ENCODE measurements at places on chromosomes 7 and 10.

DNA sequence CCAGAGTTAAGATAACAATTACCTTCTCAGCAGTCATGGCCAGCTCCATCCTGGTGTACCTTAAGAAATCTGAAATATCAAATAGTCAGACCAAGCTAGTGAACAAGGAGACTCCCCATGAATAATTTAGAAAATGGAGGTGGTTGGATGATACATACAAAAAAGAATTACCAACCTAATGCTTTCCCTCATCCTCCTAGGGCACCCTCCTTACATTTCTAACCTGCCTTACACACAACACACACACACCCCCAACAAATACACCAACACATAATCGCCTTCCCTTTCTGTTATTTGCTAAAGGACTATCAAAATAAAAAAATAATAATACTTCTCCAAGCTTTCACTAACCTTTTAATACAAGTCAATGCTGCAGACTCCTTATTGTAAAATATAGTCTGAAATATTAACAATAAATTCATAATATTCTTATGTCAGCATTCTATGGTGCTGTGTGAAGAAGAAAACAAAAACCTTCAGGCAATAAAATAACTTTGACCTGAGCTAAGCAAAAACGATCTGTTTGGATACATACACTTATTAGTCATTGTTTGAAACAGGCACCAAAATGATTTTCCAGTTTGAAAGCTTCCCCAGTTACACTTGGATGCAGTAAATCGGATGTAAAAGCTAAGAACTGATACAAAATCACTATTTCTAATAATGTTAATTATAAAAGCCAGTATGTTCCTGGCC, 3.4 kb downstream of the TWIST1 start:
- no peak for DNase-seq

GRCh38 chr7:134502463-134503371, 24.6 kb upstream of the AKR1B10 start:
- no peak for DNase-seq

DNA sequence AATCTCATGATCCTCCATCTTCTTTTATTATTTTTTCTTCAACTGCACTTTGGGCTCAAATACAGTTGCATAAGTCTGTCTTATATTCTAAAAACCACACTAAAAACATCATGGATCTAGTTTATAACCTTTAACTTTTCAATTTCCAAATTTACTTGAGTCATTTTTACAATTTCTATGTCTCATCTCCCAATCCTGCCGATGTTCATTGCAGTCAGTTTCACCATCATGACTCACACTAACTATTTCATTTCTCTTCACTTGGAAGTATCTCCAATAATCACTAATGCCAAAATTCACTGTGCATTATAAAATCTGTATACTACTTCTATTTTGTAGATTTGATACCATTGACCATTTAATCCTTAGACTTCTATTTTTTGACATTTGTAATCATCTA, 806.9 kb upstream of the SORCS1 start:
- no peak for DNase-seq

DNA sequence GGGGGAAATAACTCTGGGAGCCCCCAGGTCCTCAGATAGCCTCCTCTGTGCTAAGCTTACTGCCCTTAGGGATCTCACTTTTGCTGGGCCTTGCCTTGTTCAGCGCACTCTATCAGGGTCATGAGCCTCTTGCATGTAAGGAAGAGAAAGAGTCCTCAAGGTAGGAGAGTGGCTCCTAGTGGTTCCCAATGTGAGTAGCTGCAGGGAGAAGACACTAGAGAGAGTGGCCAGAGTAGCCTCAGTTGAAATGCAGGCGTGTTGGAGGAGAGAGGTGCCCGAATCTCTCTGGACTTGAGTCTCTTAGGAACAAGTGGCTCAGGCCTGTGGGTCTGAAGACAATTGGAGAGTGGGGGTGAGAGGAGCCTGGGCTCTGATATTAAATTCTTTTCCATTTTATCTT, 94.3 kb upstream of the SORCS3 start:
- DNase-seq, result no peak

DNA sequence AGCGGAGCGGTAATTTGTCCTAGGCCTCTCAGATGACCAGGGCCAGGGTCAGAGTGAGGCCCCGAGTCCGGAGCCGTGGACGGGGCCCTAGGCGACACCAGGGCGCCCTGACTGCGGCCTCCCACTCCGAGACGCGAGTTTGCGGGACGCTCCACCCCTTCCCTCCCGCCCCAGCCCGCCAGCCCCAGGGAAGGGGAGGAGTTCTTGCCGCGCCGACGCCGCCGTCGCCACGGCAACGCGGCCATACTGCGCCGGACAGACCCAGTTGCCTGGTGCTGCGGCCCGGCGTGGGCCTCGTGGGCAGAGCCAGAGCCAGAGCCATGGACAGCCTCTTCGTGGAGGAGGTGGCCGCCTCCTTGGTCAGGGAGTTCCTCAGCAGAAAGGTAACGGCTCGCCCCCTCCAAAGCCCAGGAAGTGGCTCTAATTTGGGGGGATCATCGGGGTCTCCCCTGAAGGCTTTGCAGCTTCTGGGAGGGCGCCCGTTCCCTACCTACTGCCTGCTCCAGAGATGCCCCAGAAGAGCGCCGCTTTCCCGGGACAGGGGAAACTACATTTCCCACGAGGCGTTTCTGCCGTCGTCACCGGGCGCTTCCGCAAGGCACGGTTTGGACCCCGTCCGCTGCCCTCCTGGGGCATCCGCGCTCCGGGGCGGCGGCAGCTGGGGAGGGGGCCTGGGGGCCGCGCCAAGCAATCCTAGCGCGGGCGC, at the start of gene MINDY4:
Gene MINDY4, plus strand, starts transcription at position 244 of the 706 bp plus-strand sequence. Its CDS starts 77 bp downstream, at position 321.
- DNase-seq, result peak; percentile 65

GRCh38 chr10:79022565-79023230, 46.1 kb upstream of the ZMIZ1 start:
- DNase-seq, result no peak

DNA sequence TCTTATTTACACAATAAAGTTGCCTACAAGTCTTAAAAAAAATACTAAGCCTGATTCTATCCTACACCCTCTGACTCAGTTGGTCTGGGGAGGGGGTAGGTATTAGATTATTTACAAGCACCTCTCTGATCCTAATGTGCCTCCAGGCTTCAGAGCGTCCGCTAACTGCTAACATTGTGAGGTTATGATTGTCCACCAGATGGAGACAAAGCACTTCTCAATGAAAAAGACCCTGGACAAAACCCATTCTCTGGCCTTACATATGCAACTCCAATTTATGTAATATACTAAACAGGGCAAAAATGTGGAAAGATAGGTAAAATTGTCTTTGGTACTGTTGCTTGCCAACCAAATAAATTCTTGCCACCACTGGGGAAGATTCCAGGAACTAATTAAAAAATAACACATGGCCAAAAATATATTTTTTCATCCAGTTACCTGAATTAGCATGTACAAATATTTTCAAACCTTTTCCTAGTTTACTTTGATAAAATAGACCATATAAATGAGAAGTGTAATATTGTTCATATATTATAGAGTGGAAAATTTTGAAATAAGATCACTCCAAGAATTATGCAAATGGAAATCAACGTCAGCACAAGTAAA, 92.4 kb downstream of the KIF20B start:
- peak; percentile 50 for DNase-seq

- no peak for DNase-seq
Measured at GRCh38 chr7:110775046-110775445, 315.9 kb upstream of the LRRN3 start.

DNA sequence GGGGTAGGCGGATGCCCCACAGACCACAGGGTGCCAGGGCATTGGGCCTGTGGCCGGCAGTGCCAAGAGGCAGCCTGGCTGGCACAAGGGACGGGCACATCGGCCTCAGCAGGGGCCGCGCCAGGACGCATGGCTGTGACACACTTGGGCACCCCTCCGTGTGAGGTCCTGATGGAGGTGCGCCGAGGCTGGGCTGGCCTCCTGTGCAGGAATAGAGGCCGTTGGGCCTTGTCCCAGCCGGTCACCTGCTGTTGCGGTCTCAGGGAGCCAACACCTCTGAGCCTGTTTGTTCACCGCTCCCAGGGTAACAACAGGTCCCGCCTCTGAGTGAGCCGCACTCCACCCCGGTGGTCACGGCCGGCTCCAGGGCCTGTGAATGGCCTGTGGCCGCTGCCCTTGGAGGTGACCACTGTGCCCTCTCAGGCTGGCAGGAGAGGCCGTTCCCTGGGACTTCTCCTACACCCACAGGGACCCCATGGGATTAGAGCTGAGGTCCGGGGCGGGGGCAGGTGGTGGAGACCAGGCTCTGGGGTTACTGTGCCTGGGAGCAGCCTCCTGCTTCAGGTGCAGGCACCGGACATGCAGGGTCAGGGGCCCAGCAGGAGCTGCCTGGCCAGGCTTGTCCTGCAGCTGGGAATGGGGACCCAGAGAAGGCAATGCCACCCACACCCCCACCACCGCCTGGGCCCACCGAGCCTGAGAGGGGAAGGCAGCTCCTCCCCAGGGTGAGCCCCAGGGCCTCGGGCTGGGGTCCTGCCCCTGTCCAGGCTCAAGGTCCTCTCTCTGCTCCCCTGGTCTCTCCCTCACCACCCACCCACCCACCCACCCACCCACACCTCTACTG, 12.0 kb downstream of the PWWP2B start:
- DNase-seq, result no peak

DNA sequence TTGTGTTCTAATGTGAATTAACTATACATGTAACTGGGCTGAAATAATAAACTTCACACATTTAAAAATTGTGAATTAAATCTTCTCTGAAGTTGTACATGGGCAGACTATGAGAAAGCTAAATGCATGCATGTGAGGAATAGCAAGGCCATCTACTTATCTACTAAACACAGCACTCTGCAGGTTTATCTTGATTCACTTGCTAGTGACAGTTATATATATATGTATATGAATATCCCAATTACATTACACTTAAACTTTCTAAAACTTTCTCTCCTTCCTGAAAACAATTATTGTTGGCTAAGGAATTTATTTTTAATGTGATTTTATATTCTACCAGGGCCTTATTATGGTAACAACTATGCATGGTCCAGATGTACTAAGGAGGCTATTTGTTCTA, 5.1 kb upstream of the SP4 start:
- DNase-seq, result no peak

DNA sequence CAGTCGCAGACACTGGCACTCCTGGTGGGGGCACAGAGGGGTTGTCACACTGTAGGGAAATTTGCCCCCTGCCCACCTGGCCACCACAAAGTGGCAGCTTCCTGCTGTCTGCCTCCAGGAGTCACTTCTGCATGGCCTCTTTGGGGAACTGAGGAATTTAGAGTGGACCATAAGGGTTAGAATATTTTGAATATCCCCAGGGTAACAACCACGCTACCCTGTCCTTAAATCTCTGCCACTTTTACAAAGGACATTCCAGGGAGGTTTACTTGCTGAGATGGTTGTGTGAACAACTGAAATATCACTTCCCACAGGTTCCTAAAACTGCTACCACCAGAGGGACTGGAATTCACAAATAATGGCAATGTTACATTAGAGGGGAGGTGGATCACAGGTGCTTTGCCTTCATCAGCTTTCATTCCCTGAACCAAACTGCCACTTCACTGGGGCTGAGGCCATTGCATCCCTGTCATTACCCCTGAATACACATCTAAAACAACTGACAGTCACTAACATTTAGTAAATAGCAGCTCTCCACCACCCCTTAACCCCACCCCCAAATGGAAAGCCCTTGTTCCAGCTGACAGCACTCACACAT, 88.1 kb upstream of the IFRD1 start:
- no peak for DNase-seq

DNA sequence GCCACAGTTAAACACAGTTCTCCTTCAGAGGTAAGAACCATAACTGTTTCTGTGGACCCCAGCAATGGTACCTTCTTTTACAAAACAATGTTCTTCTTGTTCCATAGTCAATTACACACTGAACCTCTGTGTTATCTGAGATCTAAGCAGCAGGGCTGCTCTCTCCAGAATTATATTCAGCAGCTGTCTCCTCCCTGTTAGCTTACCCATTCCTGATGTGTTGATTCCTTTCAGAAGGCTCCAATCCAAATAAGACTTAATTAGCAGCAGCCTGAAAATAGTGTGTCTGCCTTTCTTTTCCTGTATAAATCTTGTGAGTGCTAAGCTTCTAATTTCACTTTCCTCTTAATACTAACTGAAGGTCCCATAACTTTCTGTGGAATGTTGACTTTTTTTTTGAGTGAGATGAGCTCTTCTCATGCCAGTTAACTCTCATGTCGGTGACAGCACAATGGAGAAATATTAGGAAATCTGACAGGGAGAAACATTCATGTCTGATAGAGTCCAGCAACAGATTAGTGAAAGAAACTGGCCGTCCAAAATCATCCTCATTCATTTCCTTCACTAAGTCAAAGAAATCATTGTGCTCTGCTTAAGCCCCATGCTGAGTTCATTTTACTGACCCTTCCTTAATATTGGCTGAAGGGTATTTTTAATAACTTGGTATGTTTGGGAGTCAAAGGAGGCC, 226.5 kb downstream of the PRKG1 start:
- no peak for DNase-seq

- DNase-seq, result no peak
Measured at GRCh38 chr7:81534996-81535395, 234.9 kb downstream of the HGF start.

- no peak for DNase-seq
Measured at GRCh38 chr7:118627467-118627866, 403.0 kb downstream of the ANKRD7 start.

DNA sequence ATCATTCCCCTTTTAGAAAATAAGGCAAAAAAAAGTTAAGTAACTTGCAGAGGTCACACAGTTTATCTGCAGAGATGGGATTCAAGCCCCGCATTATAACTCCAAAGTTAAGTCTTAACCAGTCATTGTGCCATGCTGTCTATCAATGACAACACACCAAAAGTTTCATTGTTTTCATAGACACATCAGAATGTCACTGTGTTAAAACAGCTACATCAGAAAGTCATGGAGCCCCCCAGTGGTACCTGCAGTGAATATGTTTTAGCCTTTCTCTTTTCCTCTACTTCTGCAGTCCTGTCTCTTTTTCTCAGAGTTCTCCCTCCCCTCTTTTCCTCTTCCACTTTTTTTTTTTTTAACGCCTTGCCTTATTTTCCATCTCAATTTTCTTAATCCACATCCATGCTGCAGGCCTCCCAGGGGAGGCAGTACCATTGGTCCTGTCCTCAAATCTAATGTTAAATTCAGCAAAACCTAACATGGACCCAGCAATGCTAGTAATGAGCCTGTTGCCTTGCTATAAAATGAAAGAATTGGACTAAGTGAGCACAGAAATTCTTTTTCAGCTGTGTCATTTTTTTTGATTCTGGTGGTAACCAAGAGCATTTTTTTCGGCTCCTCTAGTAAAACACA, 3.8 kb upstream of the NRCAM start:
- DNase-seq, result no peak

DNA sequence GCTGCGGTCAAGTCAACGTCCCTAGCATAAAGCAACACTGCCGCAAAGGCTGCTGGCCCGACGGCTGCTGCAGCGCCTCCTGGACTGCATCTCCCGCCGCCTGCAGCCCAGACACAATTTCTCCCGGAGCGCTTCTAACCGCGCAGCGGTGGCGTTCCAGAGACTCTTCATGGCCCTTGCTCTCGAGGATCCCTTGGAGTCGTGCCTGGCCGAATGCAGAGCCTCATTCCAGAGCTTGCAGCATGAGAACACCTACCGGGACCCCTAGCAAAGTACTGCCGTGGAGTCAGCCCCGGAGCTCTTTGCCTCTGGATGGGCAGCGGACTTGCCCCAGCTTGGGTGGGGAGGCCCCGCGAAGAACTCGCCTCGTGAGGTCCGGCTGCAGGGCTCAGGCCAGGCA, 79.7 kb upstream of the ZNF32 start:
- DNase-seq, result no peak

GRCh38 chr7:106757846-106758245, 96.9 kb upstream of the CCDC71L start:
- no peak for DNase-seq

- no peak for DNase-seq
Measured at GRCh38 chr10:89134963-89135362, 72.2 kb downstream of the CH25H start.

- DNase-seq, result no peak
Measured at GRCh38 chr10:72239409-72239808, 23.3 kb upstream of the ASCC1 start.

GRCh38 chr10:131174651-131175540, 136.6 kb downstream of the TCERG1L start:
- no peak for DNase-seq

Data from CD4-positive, alpha-beta T cell treated with Interleukin-6 at 100 ng/mL for 8 hours (primary cell).